ENCODE measurements at places on chromosomes 16 and 17. TPM values are rescaled to one million over a fixed set of nuclear protein-coding genes. Genes with fewer than 3 reads are reported as not detected.
A peak's percentile ranks its signal among the peaks of the same experiment; 100 is the strongest.

Gene KRT39
- total RNA-seq: not detected

Gene HOXB1
- not detected for total RNA-seq

Gene CACNA1G
- total RNA-seq: not detected

Gene DNASE1L2
- 0.51 TPM for total RNA-seq

Gene KCNH6
- total RNA-seq: not detected

Gene SARM1
- total RNA-seq: 21.9 TPM

GRCh38 chr17:1421470-1421869 is 21.4 kb upstream of the YWHAE start:
- no peak for DNase-seq
- H3K4me1 ChIP-seq: peaks cover 17% of the 10 kb centered on the region
- no peak overlapping the region for H3K27ac ChIP-seq
- H3K27me3 ChIP-seq: no peaks in the 10 kb centered on the region
- H3K36me3 ChIP-seq: peaks cover 32% of the 10 kb centered on the region

- peaks cover 11% of the 10 kb centered on the region for H3K36me3 ChIP-seq
- H3K4me3 ChIP-seq: no peak overlapping the region
These were observed 225.2 kb downstream of the MAF start for GRCh38 chr16:79375351-79375750.

DNA sequence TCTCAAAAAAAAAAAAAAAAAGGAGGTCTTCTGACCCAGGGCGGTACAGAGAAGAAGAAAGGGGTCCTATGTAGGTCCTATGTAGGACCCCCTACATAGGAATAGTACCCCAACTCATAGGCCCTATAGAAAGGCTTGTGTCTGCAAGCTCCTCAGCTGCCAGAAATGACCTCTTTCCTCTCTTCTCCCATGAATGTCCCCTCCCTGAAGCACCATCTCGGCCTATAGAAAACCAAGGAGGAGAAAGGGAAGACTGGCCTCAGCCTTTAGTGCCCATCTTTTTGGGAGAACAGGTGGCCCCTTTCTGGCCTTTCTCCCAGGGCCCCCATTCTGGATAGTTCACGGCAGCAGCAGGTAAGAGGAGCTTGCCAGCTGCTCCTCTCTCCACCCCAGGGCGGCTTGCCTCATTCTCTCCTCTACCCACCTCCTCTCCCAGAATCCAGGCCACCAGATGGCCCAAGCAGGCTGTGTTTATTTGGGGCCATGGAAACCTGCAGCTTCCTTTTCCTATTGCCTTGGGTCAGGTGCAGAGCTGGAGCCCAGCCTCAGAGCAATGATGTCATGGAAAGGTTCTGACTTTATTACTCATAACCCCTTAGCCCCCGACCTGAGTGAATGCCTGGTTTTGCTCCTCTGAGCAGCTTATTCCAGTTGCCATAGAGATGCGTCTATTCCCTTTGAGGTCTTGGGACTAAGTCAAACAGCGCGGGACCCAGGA is 1.6 kb upstream of the MRPL58 start:
- DNase-seq: peak; percentile 42
- H3K4me3 ChIP-seq: no peak overlapping the region
- peaks cover 5% of the 10 kb centered on the region for H3K36me3 ChIP-seq
- peaks cover 31% of the 10 kb centered on the region for H3K4me1 ChIP-seq
- peak overlapping the region; percentile 59 for H3K27ac ChIP-seq

DNA sequence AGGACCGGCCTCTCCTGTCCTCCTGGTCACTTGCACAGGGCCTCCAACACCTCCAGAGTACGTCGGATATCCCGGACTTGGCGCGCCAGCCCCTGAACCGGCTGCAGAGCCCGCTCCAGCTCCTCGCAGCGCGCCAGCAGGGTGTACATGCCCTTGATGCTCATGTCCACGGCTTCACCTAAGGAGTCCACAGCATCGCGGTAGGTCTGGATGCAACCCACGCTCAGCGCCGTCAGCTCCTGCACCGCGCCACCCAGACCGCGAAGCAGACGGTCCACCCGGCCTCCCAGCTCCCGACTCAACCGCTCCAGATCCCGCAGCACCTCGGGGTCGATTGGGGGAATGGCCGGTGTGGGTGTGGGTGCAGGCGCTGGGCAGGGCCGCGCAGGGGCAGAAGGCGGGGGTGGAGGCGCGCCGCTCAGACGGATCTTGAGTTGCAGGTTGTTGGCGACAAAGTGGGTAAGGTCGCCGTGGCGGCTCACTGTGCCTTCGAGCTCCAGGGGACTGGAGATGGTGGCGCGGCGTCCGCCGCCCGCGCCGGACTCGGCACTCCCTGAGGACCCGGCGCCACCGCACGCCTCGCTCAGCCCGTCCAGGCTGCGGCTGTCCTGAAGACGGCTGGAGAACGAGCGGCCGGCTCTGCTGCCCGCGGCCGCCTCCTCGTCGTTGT is 804 bp downstream of the BORCS6 start:
- no peaks in the 10 kb centered on the region for H3K27me3 ChIP-seq
- H3K36me3 ChIP-seq: no peaks in the 10 kb centered on the region
- peak; percentile 58 for DNase-seq
- no peak overlapping the region for H3K4me3 ChIP-seq

GRCh38 chr16:25605381-25605780 is 86.4 kb upstream of the HS3ST4 start:
- no peak overlapping the region for H3K4me3 ChIP-seq
- DNase-seq: no peak
- no peaks in the 10 kb centered on the region for H3K4me1 ChIP-seq
- no peaks in the 10 kb centered on the region for H3K27me3 ChIP-seq
- H3K27ac ChIP-seq: no peak overlapping the region

GRCh38 chr17:28298449-28298848 is 20.6 kb upstream of the TMEM97 start:
- peaks cover 7% of the 10 kb centered on the region for H3K27me3 ChIP-seq
- H3K36me3 ChIP-seq: no peaks in the 10 kb centered on the region
- H3K27ac ChIP-seq: no peak overlapping the region

DNA sequence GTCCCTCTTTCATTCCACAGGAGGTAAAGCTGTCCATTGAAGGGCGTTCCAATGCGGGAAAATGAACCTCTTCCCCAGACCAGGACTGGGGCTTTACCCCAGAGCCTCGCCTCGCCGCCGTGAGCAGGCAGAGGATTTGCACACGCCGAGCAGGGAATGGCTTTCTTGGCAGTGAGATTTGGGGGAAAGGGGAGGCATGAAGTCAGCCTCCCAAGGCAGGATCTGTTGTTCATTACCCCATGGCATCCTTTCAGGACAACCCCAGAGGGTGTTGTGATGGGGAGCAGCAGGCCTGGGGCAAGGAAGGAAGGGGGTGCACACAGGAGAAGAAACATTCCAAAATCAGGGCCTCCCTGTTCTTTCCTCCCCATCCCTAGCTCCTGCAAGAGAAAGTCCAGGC is 6.0 kb downstream of the ATXN1L start:
- H3K4me3 ChIP-seq: no peak overlapping the region
- DNase-seq: no peak
- no peak overlapping the region for H3K27ac ChIP-seq
- peaks cover 30% of the 10 kb centered on the region for H3K36me3 ChIP-seq

DNA sequence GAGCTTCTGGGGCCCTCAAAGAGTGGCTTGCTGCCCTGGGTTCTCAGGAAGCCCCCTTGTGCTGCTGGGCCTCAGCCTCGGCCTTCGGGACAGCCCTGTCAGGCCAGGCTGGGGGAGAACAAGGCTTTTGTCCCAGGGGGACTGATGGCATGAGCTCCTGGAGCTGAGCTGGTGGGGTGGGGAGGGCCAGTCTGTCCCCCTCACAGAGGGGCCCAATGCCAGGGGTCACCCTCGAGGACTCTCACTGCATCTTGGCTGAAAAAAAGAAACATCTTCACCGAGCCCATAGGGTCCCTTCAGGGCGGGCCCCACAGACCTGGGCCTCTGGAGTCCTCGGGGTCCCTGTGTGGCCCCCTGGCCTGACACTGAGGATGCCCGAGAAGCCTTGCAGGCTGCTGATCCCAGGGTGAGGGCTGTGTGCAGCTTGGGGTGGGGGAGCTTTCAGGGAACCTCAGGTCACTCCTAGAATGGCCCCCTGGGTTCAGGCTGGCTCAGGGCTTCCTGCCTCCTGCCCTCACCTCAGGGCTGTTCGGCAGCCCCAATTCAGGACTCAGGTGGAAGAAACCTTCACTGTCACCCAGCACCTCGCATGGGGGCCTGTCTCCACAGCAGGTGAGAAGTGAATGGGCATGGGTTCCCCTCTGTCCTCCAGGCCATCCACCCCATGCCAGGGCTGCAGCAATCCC is 90.5 kb downstream of the TNFRSF13B start:
- H3K27me3 ChIP-seq: no peaks in the 10 kb centered on the region
- no peak for DNase-seq
- no peaks in the 10 kb centered on the region for H3K36me3 ChIP-seq
- H3K4me3 ChIP-seq: no peak overlapping the region

DNA sequence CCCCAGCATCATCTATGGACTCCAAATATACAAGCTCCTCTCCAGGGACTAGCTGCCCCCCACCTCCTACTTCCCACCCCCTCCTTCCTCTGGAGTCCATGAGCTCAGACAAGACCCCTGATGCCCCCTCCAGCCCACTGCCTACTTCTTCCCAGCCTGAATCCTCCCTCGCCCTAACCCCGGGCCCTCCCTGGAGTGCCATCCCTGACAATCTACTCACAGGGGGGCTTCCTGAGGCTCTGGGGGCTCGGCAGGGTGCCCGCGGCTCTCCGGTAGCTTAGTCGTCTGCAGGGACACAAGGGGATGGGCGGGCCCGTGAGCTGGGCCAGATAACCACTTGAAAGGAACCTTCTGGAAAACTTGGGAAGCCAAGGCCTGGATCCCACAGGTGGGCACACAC is 15.1 kb downstream of the MPP3 start:
- H3K4me1 ChIP-seq: no peaks in the 10 kb centered on the region
- no peak for DNase-seq
- H3K36me3 ChIP-seq: no peaks in the 10 kb centered on the region
- H3K4me3 ChIP-seq: no peak overlapping the region
- no peak overlapping the region for H3K27ac ChIP-seq

DNA sequence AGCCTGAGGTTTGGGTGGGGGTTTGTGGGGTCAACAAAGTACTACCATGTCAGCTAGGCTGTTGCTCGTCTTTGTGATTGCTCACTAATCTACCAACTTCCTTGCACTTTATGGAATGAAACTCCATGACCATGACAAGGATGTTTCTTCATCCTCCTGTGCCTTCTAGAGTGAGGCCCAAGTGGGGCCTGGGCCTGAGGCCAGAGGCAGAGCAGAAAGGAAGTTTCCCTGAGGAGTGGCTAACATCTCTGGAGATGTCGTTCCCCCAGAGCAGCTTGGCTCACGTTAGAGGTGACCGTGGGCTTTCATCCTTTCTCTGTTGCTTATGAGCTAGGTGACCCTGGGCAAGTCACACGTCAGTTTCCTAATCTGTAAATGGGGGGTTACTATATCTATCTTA is 41.0 kb upstream of the IRX3 start:
- H3K27me3 ChIP-seq: peaks cover 3% of the 10 kb centered on the region
- H3K27ac ChIP-seq: no peak overlapping the region
- no peaks in the 10 kb centered on the region for H3K4me1 ChIP-seq
- H3K36me3 ChIP-seq: no peaks in the 10 kb centered on the region

- H3K4me3 ChIP-seq: no peak overlapping the region
- H3K4me1 ChIP-seq: peaks cover 16% of the 10 kb centered on the region
- peaks cover 26% of the 10 kb centered on the region for H3K27me3 ChIP-seq
- no peak for DNase-seq
- H3K36me3 ChIP-seq: no peaks in the 10 kb centered on the region
- H3K27ac ChIP-seq: no peak overlapping the region
These were observed 29.9 kb downstream of the ACTG1 start for GRCh38 chr17:81482673-81483072.

GRCh38 chr17:82528484-82529265 is 9.1 kb downstream of the FOXK2 start:
- H3K4me3 ChIP-seq: no peak overlapping the region
- H3K36me3 ChIP-seq: peaks cover 14% of the 10 kb centered on the region
- H3K4me1 ChIP-seq: peaks cover 52% of the 10 kb centered on the region

DNA sequence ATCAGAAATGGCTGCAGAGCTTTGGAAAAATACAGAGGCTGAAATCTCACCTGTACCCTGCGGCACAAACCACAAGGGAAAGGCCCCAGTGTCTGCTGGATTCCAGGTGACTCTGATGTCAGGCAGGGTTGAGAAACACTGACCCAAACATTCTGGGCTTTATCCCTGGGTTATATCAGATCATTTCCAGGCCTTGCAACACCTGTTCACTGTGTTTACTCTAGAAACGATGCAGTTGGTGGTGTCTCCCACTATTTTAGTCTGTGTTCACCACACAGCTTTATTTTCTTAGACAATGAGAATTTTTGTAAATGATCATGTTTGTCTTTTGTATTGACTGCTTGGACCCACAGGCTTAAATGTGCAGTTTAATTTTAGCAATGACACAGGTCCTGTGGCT is 151.5 kb upstream of the SDK2 start:
- H3K27ac ChIP-seq: no peak overlapping the region
- DNase-seq: no peak
- no peaks in the 10 kb centered on the region for H3K27me3 ChIP-seq
- no peak overlapping the region for H3K4me3 ChIP-seq
- H3K36me3 ChIP-seq: no peaks in the 10 kb centered on the region
- peaks cover 8% of the 10 kb centered on the region for H3K4me1 ChIP-seq

GRCh38 chr17:29533976-29534375 is 32.9 kb downstream of the ABHD15 start:
- H3K27me3 ChIP-seq: no peaks in the 10 kb centered on the region
- H3K4me1 ChIP-seq: no peaks in the 10 kb centered on the region
- H3K4me3 ChIP-seq: no peak overlapping the region
- no peak for DNase-seq
- H3K27ac ChIP-seq: no peak overlapping the region

DNA sequence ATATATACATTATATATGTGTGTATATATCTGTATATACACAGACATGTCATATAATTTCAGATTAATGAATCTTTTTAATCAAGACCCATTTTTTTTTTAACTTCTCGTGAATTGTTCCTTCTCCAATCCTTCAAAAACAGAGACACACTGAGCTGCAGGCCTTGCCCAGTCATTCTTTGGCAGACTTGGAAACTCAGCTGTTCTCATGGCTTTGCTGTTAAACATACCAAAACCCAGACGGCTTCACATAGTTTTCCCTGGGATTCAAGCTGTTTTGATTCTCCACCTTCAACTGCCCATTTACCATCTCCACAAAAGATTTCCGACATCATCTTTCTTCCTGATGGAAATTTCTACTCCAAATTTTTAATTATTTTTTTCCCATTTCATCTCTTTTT is 148.7 kb downstream of the KCNJ2 start:
- no peak overlapping the region for H3K27ac ChIP-seq
- H3K4me1 ChIP-seq: no peaks in the 10 kb centered on the region
- no peaks in the 10 kb centered on the region for H3K36me3 ChIP-seq

GRCh38 chr17:81241648-81242420 is 2.7 kb downstream of the NDUFAF8 start:
- no peaks in the 10 kb centered on the region for H3K27me3 ChIP-seq
- no peak overlapping the region for H3K27ac ChIP-seq
- no peak overlapping the region for H3K4me3 ChIP-seq
- H3K36me3 ChIP-seq: peaks cover 21% of the 10 kb centered on the region

Data from activated CD4-positive, alpha-beta T cell treated with anti-CD3 and anti-CD28 coated beads for 36 hours (primary cell).